ENCODE measurements at places on chromosomes 2 and 18.

DNA sequence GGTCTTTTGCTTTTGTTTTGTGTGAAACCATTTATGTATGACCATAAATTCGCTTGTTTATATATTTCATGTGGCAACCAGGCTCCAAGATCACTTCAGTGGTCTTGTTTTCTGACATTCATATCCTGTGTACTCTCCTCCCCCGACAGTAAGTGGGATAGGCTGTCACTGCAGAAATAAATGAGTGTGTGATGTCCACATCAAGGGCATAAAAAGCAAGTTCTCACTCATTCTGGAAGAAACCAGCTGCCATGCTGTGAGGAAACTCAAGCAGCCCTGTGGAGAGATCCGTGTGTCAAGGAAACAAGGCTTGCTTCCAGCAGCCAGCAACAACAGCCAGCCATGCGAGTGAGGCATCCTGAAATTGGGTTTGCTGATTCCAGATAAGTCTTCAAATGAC is 39.2 kb upstream of the GNAL start:
- no peak for DNase-seq

DNA sequence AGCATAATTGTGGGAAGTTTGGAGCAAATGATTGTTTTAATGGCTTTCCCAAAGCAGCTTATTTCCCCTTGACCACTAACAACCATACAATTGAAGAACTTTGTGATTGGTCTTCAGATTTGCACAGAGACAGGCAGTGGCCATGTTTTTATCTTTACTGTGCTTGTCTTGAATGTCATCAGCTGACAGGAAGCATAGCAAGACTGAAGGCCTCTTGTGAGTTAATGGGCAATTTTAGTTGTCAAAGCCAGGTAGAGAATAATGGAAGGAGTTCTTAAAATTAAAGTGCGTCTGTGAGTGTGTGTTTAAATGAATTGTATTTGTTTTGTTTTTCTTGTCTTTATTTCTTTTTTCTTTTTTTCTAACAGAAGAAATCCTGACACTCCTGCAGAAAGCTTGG is 809.9 kb downstream of the TSN start:
- no peak for DNase-seq

- DNase-seq, result no peak
Measured at GRCh38 chr2:51650769-51651168, 618.8 kb upstream of the NRXN1 start.

- no peak for DNase-seq
Measured at GRCh38 chr2:65033178-65033577, 23.0 kb upstream of the CEP68 start.

DNA sequence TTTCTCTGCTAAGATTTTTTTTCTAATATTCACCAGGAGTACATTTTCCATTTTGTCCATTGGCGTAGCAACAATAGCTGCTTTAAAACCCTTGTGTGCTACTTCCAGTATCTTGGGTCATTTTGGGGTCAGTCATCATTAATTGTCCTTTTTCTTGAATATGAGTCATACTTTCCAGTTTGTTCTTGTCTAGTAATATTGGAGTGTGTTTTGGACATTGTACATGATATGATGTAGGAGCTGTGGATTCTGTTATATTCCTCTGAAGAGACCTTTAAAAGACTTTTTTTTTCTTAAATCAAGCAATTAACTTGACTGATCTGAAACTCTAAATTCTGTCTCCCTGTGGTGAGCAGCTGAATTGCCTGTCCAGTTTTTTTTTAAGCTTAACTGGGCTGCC is 40.8 kb downstream of the AGPS start:
- DNase-seq, result no peak

DNA sequence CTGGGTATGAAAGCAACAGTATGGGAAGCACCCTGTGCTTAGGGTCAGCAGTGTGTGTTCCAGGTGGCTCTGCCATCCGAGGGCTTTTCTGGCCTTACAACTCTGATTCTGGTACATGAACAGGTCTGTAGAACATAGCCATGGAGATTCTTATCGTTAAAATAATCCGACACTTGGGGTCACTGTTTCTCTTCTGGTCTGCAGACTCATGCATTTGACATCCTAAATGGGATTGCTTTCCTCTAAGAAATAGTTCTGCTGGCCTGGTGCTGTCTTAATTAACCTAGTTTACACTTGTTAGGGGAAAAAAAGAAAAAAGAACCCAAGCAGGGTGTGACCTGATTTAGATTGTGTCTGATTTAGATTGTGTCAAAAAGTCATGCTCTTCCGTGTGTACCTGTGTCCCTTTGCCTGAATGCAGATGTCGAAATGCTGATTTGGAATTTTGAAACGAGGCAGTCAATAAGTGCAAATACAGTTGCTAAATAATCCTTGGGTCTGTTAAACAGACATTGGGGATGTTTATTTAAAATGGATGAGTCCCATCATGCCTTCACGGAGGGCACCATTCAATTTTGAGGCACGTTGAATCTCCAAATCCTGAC is 59.6 kb downstream of the TRPM8 start:
- DNase-seq, result peak; percentile 26

DNA sequence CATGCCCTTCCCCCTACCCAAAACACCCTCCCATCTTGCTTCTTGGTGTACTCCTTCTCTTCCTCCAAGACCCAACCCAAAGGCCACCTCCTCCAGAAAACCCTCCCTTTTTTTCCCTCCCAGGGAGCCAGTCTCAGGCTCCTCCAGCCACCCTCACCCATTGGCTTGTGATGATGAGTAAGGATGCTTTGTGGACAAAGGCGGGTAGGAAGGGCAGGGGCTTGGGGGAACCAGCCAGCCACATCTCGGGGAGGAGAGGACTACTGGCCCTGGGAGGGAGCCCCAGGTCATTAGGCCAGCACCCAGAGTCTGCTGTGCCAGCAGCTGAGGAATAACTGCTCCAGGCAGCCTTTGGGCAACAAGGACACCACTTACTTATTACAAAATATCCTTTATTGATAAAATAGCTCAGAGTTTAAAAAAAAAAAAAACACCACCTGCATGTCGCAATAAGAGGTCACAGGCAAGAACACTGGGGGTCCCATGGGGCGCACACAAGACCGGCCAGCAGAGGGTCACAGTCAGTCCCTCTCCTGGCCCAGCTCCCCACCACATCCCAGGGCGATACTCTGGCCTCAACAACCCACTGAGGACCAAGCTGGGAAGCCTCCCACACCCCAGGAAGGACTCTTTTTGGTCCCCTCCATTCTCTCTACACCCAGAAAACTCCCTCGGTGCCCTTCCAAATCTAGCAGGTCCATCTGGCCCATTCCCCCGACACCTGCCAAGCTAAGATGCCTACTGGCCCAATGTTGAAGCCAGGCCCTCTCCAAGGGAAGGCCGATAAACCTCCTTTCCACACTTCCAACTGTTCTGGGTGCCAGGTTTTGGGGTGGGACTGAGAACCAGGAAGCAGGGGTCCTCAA is 3.6 kb downstream of the ADRA2B start:
- DNase-seq, result no peak

DNA sequence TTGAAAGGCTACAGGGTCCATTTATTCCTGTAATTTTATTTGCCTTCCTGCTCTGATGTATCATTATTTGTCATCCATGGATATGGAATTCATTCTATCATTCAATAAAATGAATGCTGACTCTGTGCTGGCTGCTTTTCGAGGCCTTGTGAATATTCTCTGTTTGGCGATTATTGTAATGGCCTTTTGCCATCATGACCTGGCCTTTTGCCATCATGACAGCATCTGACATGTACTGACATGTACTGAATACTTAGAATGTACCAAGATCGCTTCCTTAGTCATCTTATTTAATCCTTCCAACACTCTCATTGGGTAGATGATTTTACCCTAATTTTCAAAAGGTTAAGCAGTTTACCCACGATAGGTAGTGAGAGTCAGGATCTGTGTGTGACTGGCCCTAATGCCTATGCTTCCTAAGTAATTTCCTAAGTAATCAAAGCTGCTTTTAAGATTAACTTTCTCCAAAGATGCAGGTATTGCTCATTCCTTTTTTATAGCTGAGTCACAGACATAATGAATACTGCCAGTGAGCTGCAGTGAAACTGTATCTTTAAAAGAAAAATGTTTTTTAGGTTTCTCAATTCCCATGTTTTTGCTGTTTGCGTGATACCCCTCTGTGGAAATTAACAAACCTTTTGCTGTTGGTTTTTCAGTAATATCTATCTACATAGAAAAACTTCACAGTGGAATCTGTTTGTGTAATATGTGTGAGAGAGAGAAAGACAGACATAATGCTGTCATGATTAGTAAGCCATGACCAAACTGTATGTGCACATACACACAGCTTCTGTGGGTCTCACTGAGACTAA is 127.8 kb downstream of the CERS6 start:
- no peak for DNase-seq

DNA sequence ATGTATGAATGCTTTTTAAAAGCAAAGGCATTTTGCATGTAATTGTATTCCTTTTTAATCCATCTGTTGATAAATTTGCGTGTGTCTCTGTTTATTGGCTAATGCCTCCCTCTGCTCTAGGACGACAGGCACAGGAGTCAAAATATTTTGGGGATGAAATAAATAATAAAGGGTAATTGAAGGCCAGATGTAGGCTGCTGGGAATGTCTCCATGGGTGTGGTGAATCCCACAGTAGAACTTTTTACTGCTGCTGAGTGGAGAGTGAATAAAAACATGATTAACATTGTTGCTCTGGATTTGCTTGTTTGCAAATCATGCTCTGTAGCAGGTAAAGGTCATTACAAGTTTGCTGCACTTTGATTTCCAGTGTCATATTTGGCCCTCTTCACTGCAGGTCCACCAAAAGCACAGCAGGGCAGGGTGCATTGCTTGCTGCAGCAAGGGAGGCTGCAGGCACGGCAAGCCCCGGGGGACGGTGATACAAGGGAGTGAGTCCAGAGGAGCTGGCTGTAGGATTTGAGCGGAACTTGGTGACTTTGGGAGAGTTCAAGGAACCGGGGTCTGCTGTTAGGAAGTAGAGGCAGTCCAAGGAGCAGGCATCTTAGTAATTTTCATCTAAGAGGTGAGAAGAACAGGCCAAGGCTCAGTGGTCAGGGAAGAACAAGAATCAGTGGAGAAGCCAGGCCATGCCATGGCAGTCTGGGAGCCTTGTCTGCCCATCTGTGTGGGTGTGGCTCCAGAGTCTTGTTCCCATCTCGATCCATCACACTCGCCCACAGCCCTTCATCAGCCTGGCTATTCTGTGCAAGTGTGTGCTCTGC is 201.5 kb upstream of the RAB6C start:
- DNase-seq, result no peak

DNA sequence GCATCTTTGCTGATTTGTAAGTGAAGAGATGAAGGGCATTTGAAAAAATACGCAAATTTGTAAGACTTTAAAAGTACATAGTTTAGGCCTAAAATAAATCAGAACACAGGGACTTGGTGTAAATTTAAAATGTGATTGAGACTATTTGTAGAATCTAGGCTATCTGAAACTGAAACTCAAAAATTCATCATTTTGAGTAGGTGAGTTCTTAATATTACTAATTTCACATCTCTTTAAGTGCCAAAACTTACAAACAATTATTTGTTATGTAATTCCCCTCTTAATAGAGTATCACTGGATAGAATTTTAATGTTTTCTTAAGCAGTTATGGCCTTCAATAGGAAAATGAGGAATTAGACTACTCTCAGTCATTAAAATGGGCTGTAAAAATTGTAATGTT is 14.0 kb upstream of the HRH4 start:
- no peak for DNase-seq

- DNase-seq, result no peak
Measured at GRCh38 chr2:36889795-36890194, 76.5 kb downstream of the STRN start.

DNA sequence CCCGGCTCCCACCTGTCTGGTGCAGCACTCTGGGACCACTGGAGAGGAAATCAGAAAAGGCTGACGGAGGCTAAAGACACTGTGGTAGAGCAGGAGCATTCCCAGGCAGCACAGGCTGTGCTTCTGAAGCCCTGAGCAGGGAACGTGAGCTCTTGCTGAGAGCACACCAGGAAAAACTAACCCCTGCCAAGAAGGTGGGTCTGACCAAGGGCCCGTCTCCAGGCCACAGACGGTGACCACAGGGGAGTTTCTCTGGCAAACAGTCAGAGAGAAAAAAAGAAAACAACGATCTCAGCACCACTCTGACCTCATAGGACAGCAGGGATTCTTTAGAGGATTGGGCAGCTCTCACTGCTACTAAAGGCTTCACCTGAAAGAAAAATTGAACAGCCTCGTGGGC is 201.4 kb downstream of the AFF3 start:
- no peak for DNase-seq

- DNase-seq, result no peak
Measured at GRCh38 chr18:22276334-22276713, 106.9 kb downstream of the GATA6 start.

DNA sequence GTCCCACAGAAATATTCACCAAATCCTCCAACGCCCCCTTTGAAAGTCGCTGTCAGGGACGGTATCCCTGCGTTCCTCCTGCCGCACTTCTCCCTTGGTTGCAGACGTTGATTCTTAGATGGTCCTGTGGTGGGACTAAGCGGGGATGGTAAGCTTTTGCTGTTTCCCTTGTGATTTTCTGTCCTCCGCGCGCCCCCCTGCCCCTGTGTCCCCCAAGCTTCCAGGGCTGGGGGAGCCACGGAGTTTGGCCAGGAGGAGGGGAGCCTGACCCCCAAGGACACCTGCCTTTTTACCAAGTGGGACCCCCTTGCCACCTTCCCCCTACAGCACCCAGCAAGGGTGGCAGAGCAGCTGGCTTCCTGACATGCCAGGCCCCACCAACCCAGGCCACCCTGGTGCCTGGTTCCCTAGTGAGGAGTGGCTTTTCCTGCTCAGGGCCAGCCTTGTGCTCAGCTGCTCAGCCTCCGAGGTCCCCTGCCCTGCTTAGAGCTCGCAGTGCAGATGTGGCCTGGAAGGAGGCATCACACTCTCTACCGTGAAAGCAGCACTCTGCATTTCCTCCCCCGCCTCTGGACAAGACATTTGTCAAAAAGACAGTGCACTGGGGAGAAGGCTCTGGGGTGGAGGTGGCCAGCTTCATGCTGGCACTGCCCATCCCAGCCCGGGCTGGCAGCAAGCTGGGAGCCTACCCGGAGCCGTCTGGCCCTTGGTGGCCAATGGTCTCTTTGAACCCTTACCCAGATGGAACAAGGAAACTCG is 49.4 kb downstream of the TWIST2 start:
- no peak for DNase-seq

GRCh38 chr18:55665506-55665905 is 77.5 kb upstream of the TCF4 start:
- DNase-seq, result no peak
